ENCODE measurements at places on chromosomes 12 and 14.

GRCh38 chr12:120119271-120119973 is 2.9 kb upstream of the RAB35 start:
- no peak for DNase-seq

- no peak for DNase-seq
Observed at GRCh38 chr14:71096947-71097346, 189.7 kb downstream of the PCNX1 start.

DNA sequence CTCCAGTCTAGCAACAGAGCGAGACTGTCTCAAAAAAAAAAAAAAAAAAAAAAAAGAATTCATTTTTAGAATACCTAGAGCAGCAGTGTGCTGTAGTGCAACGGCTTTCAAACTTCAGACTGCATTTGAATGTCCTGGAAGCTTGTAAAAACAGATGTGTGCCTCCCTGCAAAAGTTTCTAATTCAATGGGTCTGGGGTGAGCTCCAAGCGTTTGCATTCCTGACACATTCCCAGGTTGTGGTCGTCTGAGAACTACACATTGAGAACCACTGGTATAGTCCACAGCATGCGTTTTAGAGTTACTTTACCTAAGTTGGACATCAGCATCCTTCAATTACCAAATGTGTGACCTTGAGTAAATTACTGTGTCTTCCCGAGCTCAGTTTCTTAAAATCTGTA is 816.8 kb downstream of the NRXN3 start:
- no peak for DNase-seq

GRCh38 chr14:72892103-72892878 is 1.6 kb downstream of the DPF3 start:
- no peak for DNase-seq

DNA sequence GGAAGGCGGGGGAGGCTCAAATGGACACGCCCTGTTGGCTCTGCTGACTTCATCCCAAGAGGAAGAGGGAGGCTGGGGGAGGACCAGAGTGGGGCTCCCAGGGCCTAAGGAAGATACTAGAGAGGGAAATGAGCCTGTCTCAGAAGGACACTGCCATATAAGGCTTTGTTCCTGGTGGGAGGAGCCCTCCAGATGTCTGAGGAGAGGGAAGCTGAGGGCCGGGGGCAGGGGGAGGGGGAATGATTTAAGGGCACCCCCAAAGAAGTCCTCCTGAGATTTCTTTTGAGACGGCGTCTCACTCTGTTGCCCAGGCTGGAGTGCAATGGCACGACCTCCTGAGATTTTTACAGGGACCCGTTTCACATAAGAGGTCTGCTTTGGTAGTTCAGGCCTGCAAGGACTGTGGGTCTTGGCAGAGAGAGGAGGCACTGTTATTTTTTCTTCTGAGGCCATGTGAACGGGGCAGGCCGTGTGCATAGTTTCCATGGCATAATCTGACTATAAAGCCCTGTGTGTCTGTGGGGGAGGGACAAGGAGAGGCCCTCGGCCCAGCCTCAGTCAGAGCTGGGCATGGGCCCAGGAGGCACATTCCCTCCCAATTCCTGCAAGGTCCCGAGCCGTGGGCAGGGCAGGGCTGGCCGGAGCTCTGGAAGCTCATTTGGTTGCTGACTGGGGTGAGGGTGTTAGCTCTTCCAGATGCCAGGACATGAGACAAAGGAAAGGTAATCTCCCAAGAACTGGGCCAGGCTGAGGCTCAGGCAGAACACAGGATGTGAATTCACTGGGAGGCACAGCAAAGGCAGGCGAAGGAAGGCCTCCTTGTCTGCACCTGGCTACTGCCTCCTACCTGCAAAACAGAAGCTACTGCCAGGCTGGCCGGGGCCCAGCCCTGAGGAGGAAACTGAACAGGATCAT is 22.2 kb upstream of the PLEKHG3 start:
- DNase-seq: no peak

GRCh38 chr12:115872212-115872611 is 405.3 kb downstream of the MED13L start:
- no peak for DNase-seq

GRCh38 chr14:89302396-89302950 is 114.6 kb downstream of the FOXN3 start:
- DNase-seq: no peak

- no peak for DNase-seq
Observed at GRCh38 chr12:57793920-57794319, 11.3 kb downstream of the TSFM start.

DNA sequence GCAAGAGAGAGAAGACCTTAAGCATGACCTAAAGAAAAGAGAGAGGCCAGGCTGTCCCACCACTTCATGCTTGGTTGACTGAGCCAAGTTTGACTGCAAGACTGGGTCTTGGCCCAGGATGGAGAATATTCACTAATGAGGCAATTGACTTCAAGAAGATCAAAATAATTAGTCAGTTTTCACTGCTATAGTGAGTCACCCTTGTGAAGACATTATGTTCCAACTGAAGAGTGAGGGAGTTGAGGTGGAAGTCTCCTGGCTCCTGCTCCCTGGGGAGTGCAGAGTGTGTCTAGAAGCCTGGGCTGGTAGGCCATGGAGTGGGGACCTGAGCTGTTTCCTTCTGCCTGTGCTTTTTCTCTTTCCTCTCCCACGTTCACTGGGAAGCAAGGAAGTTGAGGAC is 117.6 kb downstream of the CACNA1C start:
- no peak for DNase-seq

DNA sequence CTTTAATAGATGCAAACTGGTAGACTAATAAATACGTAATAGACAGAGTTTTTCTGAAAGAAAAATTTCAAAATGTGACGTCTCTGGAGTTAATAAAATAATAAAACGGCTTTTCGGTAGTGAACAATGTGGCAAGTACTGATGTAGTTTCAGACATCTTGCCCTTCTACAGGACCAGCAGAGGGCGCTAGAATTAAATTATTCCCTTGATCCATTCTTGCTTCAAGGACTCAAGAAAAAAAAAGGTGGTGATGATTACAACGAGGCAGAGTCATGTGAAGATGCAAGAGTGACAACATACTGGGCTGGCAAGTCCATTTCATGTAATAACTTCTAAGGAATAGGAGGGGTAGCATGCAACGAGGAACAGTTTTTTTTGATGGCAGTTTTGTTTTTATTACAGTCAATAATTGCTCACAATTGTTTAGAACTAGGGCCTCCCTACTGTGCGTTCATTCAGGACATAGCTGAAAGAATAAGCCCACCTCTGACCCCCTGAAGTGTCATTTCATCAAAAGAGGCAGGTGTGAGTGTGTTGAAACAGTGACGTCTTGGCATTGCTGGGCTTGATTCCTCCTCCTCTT is 101.0 kb upstream of the GZMB start:
- DNase-seq: peak; percentile 17

DNA sequence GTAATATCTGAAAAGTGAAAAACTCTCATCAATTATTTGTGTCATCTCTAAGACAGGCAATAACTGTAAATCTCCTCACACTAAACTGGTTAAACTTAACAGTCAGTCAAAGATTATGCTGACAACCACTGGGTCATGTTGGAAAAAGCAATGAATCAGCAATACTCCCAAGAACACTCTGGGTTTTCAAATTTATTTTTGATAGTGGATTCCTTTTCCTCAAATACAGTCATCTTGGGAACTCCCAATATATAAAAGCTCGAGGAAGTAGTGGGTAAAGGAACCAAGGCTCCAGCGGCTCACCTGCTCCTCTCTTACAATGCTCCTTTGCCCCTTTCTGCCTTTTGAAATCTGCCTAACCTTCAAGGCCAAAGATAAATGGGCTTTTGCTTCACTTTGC is 70.0 kb downstream of the ARMH4 start:
- DNase-seq: no peak

DNA sequence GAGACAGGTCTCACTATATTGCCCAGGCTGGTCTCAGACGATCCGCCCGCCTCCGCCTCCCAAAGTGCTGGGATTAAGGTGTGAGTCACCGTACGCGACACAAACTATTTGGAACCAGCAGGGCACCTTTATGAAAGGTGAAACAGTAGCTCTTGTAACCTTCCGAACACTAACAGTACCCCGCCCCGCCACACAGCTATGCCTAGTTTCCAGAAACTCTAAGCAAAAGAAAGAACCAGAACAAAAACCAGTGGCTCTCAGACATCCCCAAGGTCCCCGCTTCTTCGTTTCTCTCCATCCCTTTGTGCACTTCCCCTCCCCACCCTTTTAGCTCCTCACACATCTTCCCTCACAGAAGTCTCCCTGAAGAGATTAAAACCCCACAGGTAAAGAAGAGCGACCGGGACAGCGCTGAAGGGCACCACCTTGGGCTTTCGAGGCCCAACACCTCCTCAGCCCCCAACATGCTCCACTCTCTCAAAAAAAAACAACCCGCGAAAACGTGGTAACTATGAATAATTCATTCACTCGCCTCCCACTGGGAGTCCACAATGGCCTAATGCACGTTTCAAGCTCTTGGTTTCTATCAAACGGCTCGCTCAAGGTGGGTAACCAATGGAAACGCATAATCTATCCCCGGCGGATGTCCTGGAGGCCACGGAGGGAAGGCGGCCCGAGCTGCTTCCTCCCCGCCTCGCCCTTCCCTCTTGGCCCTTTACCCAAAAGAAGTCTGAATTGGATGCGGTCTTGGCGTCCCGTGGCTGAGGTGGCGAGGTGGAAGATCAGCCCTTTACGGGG is 877 bp downstream of the BAG5 start:
- no peak for DNase-seq

- no peak for DNase-seq
Observed at GRCh38 chr12:108788076-108788782, 56.9 kb upstream of the CORO1C start.

DNA sequence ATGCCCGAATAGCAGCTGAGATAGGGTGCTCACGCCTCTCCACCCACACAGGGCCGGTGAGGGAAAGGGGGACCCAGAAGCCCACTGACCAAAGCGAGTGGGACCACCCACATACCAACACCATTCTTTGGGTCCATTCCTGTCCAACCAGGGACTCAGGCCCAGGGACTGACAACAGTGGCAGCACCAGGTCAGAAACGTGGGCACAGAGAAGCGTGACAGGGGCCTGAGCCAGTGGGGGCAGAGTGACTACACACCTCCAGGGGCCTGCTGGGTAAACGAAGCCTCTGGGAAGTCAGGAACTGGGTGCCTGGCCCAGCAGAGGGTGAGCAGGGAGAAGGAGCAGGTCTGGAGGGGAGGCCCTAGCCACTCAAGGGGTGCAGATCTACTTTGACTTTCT is 13.7 kb downstream of the SPRYD3 start:
- DNase-seq: no peak

- DNase-seq: no peak
Observed at GRCh38 chr12:124497658-124498057, 69.8 kb downstream of the NCOR2 start.

All from NCI-H187 (cell line).